ENCODE measurements at places on chromosomes 1 and 21.
A peak's percentile ranks its signal among the peaks of the same experiment; 100 is the strongest.

- no peak for DNase-seq
Measured at GRCh38 chr1:85062425-85063026, 14.2 kb upstream of the MCOLN3 start.

DNA sequence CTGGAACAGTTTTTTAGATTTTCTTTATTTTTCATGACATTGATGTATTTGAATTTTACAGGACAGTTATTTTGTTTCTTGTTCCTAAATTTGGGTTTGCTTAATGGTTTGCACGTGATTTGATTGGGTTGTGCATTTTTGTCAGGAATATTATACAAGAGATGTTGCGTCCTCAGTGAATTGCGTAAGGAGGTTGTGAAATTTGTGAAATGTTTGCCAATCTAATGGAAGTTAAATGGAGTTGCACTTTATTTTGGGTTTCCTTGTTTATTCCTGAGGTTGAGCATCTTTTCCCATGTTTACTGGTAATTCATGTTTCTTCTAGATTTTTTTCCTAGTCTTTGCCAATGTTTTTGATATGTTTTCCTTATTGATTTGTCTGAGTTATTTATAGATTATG lies 19.9 kb downstream of the ZNF648 start:
- peak; percentile 73 for DNase-seq

GRCh38 chr1:26156285-26157038 lies 2.4 kb upstream of the FAM110D start:
- no peak for DNase-seq

DNA sequence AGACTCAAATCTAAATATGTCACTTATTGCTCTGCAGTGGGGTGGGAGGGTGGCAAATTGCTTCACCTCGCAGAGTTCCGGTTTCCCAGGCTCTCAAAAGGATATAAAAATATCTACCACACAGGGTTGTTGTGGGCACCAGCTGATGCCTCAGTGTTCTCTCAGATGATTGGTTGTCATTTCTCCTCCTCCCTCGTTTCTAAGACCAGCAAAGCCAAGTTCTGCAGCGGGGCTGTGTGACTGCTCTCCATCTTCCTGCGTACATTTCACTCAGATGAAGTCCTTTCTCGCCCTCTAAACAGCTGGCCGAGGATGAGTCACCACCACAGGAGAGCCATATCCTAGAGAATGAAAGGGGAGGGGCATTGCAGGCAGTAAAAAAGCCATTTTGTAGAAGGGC lies 35.0 kb upstream of the VWA5B1 start:
- no peak for DNase-seq

DNA sequence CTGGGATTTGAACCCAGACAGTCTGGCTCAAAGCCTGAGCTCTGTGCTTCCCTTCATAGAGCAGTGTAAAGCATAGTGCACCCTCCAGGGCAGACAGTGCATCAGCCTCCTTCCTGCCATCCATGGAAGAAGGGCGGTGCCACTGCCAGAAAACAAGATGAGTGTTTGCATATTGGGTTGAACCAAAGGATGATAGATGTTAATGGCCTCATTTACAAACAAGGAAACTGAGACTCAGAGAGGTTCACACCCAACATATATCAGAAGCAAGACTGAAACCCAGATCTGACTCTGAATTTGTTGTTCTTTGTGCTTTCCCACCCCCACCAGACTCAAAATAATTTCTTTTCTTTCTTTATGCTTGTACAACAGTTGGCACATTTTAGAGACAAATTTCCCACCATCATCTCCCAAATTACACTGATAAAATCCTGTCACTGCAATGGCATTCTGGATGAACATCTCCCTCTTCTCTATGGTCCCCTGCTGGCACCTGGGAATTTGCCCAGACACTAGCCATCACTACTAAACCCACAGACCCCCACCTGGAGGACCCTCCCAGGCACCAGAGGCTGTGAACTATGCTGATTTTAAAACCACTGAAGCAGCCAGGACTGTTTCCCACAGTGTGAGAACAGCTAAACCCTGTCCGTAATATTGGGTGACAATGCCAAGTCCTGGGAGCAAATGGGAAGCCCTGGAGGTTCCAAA lies 45.4 kb upstream of the MPZL1 start:
- no peak for DNase-seq

- DNase-seq, result peak; percentile 77
Measured at GRCh38 chr1:200372095-200372884, 37.5 kb downstream of the ZNF281 start.

- no peak for DNase-seq
Measured at GRCh38 chr1:169196161-169196560, 89.7 kb downstream of the ATP1B1 start.

- no peak for DNase-seq
Measured at GRCh38 chr1:44076066-44076465, 42.6 kb upstream of the KLF17 start.

DNA sequence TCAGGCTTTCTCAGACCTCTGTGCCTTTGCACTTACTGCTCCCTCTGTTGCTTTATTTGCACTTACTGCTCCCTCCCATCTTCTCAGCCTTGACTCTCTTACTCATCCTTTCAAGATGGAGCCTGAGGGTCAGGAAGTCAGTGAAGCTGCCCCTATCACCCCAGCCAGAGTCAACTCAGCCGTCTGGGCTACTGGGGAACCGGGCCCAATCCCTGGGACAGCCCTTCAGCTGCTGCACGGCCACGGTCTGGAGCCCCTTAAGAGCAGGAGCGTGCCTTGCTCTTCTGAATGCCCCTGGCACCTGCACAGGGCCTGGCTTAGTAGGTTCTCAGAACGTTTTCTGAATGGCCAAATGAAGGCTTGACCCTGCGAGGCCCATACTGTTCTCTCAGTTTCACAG lies 244.4 kb downstream of the FOXD2 start:
- no peak for DNase-seq

- DNase-seq, result no peak
Measured at GRCh38 chr1:177164380-177165068, at the start of gene ASTN1. ASTN1 (minus strand) TSS chr1:177164712; CDS start chr1:177164676, 36 bp downstream.

GRCh38 chr1:903305-903704 lies 20.4 kb upstream of the SAMD11 start:
- DNase-seq, result no peak

DNA sequence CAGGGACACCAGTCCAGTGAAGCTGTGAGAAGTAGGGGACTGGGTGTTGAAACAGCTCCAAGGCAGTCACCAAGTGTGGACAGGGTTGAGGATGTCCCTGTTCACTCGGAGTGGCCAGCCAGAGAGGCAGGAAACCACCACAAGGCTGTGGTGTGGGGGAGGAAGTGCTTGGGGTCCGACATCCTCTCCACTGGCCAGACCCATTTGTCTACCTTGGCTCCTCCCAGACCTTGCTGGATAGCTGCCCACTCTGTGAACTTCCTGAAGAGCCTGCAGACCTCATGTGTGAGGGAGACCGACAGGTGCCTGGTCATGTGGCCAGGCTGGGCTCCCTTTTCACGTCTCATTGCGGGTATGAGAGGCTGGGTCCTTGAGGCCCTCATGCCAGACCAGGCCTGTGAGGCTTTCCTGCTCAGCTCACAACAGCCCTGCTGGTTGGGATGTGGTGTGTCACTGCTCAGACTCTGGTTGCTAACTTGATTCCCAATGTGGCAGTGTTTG lies 21.8 kb downstream of the CYP4B1 start:
- no peak for DNase-seq

DNA sequence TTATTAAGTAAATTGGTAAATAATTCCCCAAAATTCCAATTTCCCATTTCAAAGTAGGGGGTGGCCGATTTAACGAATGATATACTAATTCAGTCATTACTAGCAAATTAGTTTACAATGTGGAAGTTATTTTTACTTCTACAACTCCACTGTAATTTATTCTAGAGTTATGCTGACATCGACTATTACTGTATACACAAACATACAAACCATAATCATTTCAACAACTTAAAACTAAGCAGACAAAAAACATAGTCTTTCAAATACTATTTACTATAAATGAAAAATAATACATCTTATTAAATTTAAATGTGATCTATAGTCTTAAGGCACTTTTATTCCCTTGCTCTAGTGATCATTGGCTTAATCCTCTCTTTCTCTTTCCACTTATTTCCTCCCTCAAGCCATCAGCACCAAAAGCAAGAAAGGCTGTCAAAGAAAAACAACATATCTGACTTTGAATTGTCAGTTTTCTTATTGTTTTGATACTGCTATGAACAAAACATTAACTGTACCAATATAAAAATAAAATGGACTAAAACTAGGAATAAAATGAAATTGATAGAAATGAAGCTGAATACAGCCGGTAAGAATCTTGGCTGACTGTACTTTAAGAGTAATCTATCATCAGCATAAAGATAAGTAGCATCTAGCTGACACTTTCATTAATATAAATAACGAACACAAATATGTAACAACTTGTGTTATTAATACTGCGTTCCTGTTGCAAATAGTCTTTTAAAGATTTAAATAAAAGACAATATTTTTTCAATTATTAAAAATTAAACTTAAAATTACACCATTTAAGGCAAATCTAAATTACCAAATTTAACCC lies 4.1 kb downstream of the CDC42BPA start:
- no peak for DNase-seq

- DNase-seq, result no peak
Measured at GRCh38 chr1:89310976-89311375, 38.3 kb upstream of the GBP5 start.

DNA sequence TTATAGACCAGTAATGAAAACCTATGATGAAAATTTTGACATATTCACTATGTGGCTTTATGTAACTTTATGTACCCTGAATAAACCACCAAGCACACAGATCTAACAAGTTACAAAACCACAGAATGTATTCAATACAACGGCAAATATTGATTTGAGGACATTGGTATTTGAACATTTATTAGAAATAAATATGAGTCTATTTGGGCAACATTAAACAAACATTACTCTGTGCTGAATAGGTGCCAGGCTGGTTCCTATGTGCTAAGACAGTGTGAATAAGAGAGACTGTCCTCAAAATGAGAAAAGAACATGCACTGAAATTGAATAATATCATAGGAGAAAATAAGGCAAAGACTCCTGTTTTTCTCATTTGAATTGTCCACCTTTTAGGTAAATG lies 1341.2 kb downstream of the PLA2G4A start:
- no peak for DNase-seq

GRCh38 chr1:81254560-81254959 lies 546.2 kb upstream of the ADGRL2 start:
- no peak for DNase-seq

- DNase-seq, result no peak
Measured at GRCh38 chr1:14794906-14795305, 196.4 kb downstream of the KAZN start.

DNA sequence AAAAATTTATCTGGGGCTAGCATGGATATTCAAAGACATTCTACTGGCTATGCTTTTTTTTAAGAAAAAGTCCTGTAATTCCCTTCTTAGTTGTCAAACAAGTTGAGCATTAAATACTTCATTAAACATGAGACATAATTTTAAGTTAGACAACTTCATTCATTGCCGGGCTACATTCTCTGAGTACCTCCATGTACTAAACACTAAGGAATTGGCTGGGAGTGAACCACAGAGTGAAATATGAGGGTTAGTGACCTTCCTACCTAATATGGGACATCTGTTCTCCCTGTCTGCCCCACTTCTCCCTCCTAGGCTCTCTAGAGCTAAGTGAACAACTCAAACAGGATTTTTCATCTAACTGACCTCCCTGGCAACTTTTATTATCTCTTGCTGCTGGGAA lies 370.4 kb downstream of the VAV3 start:
- no peak for DNase-seq

GRCh38 chr21:35920436-35920835 lies 139.9 kb downstream of the SETD4 start:
- no peak for DNase-seq

DNA sequence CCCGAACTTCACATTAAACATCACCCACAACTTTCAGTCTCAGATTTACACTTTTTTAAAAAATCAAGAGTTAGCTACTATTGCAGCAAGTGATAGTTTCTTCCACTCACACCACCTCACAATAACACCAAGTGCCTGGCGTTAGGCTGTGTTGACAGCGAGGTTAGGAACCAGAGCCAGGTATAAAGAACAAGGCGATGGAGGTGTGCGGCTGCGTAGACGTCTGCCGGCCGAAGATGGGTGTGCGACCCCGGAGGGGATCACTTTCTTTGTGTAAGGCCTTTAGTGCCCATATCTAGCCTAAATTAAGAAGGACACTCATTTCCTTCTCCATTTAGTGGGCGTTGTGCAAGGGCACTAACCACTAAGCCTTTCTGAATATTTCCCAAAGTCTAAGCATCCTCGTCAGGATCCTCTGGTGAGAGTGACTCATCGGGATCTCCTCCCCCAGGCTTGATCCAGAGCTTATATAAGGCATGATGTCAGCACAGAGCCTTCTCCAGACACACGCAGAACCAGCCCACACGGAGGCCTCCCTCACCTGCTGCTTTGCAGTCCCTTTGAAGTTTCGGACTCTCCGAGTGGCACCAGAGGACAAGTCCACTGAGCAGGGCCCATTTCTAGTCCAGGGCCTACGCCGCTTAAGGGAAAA lies 11.8 kb downstream of the NHLH2 start:
- DNase-seq, result peak; percentile 92

DNA sequence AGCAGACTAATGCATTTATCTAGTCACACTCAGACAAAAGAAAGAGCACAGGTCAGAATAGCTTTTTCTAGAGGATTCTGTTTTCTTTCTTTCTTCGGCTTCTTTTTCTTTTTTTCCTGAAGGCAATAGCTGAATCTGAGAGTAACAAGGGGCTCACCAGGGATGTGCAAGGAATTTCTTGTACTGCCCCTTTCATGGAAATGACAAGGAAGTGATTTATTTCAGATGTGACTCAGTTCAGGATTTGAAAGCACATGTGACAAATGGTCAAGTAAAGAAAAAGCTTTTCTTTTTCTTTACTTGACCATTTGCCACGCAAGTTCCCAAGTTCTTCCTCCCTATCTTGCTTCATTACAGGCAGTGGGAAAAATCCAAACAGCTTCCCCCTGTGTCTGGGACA lies 202.0 kb downstream of the GABPA start:
- no peak for DNase-seq

DNA sequence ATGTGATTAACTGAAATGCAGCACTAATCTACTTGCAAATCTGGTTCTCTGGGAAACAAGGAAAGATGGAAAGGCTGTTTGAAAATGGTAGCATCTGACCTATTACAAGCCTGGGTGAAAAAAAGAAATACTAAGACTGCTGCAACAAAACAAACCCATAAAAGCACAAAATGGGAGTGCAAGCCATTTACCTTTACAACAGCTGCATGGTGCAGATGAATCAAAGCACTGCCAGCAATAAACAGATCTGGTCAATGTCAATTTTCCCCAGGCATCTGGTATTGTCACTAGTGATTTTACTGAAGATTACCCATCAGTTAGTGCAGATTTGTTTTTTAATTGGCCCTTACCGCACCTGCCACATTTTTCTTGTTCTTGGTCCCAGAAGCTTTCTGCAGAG lies 1341.7 kb downstream of the PLA2G4A start:
- DNase-seq, result no peak

DNA sequence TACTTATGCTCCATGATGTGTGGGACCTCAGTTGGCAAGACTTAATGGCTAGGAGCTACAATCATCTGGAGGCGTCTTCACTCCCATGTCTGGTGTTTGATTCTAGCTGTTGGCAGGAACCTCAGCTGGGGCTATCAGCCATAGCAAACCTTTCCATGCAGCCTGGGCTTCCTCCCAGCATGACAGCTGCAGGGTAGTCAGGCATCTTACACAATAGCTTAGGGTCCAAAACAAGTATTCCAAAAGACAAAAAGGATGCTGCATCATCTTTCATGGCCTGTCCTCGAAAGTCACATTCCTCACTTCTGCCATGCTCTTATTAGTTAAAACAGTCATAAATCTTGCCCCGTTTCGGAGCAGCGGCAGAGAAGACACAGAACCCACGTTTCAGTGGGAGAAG lies 90.9 kb downstream of the LRRC8C start:
- DNase-seq, result peak; percentile 47

- DNase-seq, result no peak
Measured at GRCh38 chr1:169149555-169150286, 43.2 kb downstream of the ATP1B1 start.

Measured in suppressor macrophage treated with lipopolysaccharide for 4 hours (primary cell).